Foreskin fibroblast (primary cell): ENCODE measurements at places on chromosomes 2 and 18.

DNA sequence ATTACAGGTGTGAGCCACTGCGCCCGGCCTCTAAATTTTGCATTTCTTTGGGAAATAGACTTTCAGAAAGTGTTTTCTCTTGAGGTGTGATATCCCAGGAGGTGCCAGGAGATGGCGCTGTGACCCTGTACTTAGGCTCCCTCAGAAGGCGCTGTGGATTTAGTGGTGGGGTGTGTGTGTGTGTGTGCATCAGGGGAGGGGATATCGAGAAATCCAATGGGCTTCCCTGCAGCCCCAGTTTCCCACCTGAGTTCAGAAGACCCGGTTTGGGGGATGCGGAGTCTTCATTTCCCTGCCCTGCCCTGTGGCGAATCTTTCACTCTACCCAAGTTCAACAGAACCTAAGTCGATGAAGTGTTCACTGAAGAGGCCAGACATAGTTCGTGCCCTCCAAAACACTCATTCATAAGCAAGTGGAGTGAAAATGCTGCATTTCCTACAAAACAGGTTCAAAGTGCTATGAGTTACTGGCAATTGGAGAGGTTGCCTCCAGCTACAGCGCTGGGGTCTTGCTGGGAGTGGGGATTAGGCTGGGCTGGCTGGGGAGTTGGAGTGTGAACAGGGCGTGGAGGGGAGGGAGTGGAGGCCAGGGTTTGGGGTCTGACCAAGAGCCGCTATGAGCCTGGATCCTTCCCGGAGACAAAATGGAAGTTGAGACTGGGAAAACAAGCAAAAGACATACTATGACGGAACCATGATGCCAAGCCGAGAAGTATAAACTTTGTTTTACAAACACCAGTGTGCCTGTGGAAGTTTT, 6.5 kb upstream of the WNT6 start:
- peak; percentile 32 for DNase-seq

GRCh38 chr2:112004253-112004645, 50.8 kb upstream of the TMEM87B start:
- DNase-seq: peak; percentile 36

GRCh38 chr2:18803141-18803939, 214.0 kb upstream of the NT5C1B start:
- DNase-seq: no peak

- DNase-seq: no peak
Observed at GRCh38 chr2:227545990-227546389, 52.7 kb upstream of the SCYGR2 start.

GRCh38 chr2:190344276-190344827, 963 bp downstream of the INPP1 start:
- DNase-seq: no peak

- DNase-seq: no peak
Observed at GRCh38 chr2:161357097-161357496, 48.9 kb downstream of the PSMD14 start.

- DNase-seq: no peak
Observed at GRCh38 chr2:24898122-24899109, 21.6 kb downstream of the ADCY3 start.

GRCh38 chr2:143177096-143177786, 48.0 kb downstream of the ARHGAP15 start:
- no peak for DNase-seq

- no peak for DNase-seq
Observed at GRCh38 chr2:60823694-60824305, 57.6 kb upstream of the REL start.

DNA sequence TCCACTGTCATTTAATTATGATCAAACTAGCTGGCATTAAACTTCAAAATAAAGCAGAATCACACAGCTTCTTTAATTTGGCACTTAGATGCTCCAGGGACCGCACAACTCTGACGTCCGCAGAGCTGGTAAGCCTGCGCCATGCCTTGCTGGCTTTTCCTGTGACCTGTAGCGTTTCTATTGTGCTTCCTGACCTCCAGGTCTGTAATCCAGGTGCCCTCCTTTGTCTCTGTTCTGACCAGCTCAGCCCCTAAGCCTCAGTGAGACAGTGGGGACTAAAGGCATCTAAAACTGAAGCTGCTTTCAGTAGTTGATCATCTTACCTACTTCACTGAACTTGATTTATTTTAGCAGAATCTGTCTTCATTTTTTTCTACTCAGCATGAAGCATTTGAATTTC, 249.7 kb upstream of the RGPD4 start:
- no peak for DNase-seq

DNA sequence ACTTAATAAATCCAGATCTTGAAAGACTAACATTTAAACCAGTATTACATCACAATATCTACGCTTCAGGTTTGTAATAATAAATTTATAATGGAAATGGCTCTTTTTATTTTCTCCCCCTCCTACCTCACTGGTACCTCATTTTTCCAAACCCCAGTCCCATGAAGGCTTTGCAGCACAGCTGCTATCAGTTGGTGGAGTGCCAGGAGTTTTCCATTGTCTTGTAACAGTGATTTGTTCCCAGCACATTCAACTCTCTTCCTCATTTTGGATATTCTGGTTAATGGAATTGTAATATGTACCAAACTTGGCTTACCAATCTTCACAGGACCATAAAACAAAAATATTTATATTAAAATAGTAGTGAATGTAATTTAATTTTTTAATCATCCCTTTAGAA, 91.2 kb downstream of the VRK2 start:
- DNase-seq: no peak

DNA sequence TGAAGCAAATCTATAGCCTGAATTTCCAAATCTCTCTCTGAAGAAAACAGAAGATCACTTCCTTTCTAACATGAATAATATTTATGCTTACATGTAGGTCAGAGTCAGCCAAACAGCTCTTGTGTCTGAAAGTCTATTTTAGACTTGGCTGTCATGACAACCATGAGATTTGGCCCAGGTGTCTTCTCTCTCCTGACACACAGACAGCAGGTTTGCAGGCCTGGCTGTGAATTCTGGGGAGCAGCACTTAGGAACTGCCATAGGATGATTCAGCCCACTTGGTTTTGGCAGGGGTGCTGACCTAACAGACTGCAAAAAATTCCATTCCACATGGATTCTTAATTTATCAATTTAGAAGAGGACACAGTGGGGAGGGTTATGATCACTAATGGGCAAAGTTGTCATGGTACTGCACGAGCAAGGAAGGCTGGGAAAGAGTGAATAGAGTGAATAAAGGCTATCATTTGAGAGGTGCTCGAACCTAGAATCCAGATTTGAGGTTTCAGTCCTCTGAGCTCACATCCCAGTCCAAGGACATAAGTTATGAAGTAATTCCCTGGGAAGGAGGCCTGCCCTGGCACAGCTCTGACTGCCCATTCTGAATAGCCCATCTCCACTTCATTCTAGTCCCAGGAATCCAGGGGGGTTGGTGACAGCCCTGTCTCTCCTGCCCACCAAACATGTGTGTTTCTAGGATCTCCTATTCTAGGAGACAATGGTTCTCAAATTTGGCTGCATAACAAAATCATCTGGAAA, 453.9 kb upstream of the TRIB2 start:
- DNase-seq: peak; percentile 50

- no peak for DNase-seq
Observed at GRCh38 chr2:175442441-175442840, 260.9 kb upstream of the ATP5MC3 start.

- no peak for DNase-seq
Observed at GRCh38 chr2:98416383-98417159, 28.1 kb upstream of the INPP4A start.

GRCh38 chr2:53018825-53019425, 748.7 kb upstream of the CHAC2 start:
- DNase-seq: peak; percentile 10

DNA sequence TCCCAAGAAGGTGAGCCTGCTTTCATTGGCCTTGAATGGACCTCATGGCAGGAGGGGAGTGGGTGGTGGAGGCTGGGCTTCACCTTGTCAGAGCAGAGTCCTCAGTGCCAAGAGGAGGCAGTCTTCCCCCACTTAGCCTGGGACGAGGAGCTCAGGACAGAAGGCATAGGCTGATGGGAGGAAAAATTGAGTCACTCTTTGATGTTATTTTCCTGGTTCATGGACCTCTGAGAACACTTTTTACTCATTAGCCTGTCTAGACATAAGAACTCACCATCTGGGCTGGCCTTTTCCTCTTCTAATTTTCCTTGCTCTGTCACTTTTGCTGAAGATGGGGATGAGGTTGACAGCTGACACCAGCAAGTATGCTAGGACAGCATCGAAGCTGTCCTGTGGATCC, 225.7 kb upstream of the TNP1 start:
- DNase-seq: peak; percentile 28

GRCh38 chr2:143264851-143265250, 135.6 kb downstream of the ARHGAP15 start:
- peak; percentile 85 for DNase-seq

DNA sequence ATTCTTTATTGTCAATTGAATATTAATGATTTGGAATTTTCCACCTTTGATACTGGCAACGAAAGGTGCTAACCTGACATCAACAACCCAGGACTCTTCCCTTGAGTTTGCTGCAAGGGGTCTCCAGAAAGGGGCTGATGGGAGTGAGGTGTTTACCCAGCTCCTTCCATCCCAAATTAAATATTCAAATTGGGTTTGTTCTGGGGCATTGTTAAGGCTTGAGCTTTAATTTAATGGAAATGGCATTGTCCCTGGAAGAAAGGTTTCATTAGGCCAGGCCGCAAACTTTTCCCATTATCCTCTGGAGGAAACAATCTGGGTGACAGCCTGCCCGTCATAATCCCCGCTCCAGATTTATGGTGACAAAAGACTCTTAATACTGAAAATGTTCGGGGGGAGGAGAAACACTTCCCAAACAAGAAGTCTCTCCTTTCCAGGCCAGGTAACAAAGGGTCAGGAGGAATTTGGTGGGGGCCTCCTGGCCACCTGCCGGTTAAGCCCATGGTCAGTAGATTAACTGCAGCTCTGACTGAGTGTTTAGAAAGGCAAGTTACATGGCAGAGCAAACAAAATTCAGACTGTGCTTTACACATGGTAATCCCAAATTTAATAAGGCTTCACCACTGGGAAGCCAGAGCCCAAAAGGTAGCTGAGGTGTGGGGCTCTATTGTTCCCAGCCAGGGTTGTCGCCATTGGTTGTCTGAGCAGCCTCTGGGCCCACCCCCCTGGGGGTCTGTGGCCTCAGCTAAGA, 151.4 kb upstream of the SIX3 start:
- DNase-seq: no peak

- peak; percentile 7 for DNase-seq
Observed at GRCh38 chr18:22709288-22710060, 223.7 kb upstream of the RBBP8 start.

DNA sequence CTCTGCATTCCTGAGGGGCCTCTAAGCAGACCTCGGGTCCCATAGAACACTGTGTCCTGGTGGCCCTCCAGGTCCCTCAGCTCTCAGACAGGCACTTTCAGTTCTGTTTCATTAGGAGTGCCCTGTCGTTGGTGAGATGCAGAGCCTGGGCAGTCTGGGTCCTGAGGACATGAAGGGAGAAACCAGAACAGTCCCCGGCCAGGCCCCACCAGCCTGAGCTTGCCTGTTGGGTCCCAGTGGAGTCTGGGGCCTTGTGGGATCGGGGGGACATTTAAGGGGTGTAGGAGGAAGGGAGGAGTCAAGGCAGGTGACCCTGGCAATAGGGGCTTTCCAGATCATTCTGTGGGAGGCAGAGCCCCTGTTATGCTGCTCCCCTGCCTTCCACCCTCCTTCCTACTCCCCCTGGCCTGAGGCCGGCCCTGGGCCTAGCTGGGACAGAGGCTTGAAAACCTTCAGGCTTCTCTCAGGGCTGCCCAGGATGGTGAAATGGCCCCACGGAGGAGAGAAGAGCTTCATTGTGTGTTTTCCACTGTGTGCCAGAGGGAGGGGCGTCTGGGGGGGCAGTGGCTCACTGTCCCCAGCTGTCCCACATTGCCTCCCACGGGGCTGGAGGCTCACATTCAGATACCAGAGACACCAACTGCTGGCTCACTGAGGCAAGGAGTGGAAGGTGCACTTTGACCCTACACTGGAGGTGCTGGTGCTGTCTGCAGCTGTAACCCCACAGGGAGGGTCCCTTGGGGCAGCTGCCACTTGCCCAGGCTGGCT, 26.6 kb upstream of the CATIP start:
- no peak for DNase-seq

DNA sequence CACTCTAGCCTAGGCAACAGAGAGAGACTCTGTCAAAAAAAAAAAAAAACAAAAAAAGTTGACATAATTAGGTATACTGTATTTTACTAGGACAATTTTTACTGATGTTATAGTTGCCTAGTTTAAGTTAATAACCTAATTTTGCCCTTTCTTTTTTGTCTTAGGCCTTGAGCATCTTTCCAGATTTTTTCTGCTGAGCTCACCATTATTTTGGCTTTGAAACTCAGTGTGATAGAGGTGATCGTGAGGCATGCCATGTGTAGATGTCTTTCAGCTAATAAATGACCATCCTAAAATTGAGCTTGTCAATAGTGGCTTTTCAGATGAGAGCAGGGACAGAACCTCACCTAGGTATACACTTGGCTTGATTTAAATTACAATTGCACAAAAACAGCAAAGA, 47.4 kb downstream of the RPRM start:
- no peak for DNase-seq

DNA sequence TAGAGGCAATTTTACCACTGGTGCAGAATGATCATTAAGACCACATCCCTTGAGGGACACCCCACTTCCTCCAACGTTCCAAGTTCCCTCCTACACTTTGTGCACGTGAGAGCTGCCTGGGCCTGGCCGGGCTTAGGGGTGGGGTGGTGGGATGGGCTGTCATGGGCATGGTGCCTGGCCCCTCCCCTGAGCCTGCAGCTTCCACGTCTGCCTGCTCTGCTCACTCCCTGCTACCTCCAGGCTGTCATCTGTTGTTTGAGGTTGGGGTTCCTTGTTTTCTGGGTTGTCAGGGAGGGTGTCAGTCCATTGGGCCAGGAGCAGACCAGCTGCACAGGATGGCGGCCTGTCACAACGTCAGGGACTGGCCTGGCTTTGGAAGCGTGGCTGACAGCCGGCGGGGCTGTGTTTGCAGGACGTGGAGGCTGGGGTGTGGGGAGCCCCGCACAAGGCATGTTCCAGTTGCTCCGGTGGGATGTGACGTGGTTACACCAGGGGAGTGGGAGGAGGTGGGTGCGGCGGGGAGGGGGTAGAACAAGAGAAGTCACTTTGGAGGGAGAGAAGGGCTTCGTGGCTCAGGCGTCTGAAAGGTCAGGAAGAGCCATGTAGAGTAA, 72.3 kb downstream of the RTP5 start:
- no peak for DNase-seq

DNA sequence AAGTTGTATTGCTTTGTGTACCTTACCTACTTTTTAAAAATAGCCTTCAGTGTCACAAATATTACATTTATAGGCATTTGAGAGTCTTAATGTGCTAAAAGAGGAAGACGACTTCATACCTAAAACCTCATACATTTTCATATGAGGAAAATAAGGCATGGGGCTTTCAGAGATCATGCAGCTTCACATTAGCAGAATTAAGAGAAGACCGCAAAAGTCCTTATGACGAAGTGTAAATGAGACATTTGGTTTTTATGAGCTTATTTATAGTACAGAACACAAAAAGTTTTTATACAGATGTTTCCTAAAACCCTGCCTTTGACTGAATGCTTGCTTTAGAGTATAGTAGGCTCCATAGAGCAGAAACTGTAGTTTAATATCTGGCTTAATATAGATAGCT, 10.1 kb upstream of the CCDC138 start:
- DNase-seq: no peak
